ENCODE measurements at places on chromosomes 4 and X. TPM values are rescaled to one million over a fixed set of nuclear protein-coding genes. Genes with fewer than 3 reads are reported as not detected.

GATA1 gene
- not detected for total RNA-seq

PDE6B gene
- 15.1 TPM for total RNA-seq

ETDB gene
- not detected for total RNA-seq

NDP gene
- total RNA-seq: 0.78 TPM

FAM90A26 gene
- not detected for total RNA-seq

DNA sequence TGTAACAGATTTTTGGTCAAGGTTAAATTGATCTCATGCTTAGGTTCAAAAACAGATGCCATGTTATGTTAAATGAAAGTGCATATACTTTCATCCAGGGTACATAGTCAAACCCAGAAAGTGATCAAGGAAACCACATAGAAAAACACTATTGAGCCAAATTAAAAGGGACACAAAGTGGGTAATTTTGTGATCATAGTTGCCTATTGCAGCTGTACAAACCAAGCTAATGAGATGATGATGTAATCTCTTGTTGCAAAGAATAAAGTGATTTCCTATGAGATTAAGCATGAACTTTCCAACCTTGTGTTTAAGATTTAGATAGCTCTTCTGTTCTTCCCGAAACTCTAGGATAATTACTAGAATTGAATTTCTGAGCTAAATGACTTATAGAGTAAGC lies 20.2 kb upstream of the LIMCH1 start:
- DNase-seq: no peak

GRCh38 chrX:123408821-123409737 lies 225.0 kb downstream of the GRIA3 start:
- no peak for DNase-seq

DNA sequence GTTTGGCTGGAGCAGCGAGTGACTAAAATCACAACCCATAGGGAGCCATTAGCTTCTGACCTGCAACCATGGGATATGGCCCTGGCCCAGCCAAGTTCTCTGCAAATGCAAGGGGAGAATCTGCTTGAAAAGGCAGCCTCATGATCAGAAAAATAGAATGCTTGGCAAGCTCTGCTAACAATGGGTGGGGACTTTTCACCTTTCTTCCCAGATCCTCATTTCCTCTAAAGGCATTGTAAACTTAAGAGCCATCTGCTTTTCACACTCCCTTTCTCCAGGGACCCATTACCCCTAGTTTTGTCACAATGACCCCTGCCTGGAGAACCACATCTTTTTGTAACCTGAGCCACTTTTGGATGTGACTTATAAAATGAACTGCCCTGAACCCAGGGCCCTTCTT lies 104.3 kb downstream of the PARM1 start:
- no peak for DNase-seq

- DNase-seq: no peak
Observed at GRCh38 chr4:163901319-163901718, 406.8 kb downstream of the TMA16 start.

DNA sequence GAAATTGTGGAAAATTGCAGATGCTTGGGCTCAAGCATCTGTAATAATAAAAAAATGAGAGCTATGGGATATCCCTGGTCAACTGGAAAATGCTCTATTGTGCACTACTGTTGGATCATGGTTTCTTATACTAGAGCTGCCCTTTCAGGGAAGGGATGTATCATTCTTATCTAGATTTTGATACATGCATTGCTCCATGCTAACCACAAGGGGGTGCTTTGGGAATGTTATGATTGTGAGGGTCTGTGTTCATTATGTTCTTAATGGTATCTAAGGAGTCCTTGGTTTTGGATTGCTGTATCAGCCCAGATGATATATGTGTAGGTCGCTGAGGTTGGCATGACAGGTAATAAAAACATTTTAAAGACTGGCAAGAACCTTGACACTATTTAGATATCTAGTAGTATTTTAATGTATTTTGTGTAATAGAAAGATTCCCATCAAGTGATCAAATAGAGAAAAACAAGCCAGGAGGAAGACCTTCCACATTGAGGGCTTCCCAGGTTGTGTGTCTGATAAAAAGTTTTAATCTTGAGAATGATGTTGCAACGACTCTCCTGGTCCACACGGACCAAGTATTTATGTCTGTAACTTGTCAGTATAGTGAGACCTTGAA lies 49.2 kb upstream of the TLR2 start:
- DNase-seq: no peak

DNA sequence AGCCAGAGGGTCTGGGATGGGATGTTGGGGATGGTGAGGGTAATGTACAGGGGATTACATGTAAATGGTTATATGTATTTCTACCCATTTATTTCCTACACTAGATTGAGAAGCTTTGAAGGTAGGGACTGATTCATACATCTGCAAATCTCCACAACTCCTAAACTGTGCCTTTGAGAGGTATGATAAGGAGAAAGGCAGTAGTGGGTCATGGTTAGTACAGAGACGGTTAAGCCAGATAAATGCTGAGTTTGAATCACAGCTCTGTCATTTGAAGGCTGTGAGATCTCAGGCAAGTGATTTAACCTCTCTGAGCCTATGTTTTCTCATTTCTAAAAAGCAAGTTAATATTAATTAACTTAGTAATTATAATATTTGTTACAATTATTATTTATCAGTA lies 29.3 kb upstream of the IL21 start:
- DNase-seq: no peak

DNA sequence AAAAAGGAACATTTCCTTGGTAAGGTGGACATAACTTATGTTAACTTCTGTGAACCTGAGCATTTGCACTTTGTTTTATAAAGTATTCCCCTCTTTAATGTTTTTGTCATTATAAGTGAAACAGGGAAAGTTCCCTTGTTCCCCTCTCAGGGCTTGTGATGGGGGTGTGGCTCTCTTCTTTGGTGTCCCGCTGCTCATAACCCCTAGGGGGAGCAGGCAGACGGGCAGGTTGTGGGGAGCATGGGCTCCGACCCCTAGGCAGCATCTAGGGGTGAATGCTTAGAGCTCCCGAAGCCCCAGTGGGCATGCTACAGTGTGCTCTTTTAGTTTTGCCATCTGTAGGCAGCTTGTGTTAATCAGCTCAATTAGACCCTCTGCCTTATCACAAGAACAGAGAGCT lies 200.4 kb downstream of the DACH2 start:
- DNase-seq: no peak

HPGDS gene
- 4.4 TPM for total RNA-seq

POF1B gene
- 46.8 TPM for total RNA-seq

DNA sequence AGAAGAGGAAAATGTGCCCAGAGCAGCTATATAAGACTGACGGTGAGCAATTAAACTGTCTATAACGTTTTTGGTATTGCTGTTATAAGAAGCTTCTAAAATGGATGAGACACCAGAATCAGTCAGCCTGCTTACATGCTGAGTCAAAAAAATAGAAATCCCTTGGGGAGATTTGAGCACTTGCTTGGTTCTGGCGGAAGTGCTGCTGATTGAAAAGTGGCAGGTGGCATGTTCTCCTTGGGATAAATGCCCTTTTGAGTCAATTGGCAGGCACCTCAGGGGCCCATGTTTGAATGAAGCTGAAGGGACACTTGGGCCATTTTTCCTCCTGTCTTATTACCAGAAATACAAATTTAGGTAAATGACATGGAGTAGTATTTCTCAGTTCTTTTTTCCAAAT lies 148.7 kb downstream of the PTCHD1 start:
- no peak for DNase-seq

- no peak for DNase-seq
Observed at GRCh38 chr4:64559571-64559970, 150.3 kb upstream of the TECRL start.

- DNase-seq: no peak
Observed at GRCh38 chrX:6614506-6614905, 79.6 kb upstream of the VCX3A start.

GAGE12J gene
- total RNA-seq: not detected

DNA sequence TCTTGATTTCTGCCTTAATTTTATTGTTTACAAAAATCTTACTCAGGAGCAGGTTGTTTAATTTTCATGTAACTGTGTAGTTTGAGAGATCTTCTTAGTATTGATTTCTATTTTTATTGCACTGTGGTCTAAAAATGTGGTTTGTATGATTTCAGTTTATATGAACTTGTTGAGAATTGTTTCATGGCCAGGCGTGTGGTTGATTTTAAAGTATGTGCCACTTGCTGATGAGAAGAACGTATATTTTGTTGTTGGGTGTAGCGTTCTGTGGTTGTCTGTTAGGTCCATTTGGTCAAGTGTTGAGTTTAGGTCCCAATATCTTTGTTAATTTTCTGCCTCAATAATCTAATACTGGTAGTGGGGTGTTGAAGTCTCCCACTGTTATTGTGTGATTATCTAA lies 996.8 kb downstream of the PCDH19 start:
- no peak for DNase-seq

DNA sequence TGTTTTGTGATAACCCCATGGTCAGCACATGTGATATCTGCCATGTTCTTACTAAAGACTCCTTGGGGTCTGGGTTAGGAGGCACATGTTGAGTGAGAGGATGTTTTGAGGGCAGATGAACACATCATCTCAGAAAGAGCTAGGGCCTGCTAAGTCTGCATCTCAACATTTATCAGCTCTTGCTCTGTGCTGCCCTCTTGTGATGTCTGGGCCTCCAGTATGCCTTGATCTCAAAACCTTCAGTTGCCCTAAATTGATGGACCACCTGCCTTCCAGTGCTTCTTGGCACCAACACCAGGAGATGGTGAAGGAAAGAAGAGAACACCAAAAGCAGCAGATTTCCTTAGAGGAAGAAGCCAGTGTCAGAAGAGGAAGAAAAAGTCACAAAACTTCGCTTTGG lies 22.5 kb downstream of the MID1 start:
- DNase-seq: no peak

DNA sequence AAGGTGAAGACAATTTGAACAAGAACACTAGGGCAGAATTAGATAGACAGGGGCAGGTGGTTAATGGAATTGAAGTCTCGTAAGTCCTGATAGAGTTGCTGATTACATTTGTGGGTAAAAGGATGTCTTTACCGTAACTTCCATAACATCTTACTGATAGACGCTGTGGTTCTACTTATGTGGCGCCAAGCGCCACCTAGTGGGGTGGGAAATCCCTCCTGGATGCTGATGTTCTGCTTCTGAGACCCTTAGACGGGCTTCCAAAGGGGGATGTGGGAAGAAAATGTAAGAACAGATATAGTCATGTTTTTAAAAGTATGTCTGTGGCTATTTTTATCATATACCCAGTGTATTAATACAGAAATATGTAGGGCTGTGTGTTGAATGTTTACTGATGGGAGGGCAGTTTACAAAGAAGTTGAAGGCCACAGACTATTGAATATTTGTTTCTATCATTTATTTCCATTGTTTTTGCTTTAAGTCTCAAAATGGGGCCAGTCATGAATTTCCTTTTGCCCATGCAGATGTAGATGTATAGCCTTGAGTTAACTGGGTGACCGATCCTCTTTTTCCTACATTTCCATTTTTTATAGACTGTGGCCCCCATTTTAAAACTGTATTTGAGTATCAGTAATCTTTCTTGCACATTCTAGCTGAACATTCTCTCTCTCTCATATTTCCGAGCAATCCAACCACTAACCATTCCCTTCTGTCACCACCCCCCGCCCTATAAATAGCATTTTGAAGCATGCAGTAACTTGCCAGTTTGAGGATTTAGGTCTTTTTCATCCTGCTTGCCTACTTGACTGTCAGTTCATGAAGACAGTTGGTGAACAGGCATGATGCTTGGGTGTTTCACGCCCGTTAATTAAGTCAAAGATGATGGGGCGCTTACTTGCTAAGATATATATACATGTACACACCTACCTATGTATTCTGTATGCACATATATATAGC lies 12.1 kb upstream of the TLR8 start:
- DNase-seq: no peak

GSX2 gene
- total RNA-seq: not detected

DNA sequence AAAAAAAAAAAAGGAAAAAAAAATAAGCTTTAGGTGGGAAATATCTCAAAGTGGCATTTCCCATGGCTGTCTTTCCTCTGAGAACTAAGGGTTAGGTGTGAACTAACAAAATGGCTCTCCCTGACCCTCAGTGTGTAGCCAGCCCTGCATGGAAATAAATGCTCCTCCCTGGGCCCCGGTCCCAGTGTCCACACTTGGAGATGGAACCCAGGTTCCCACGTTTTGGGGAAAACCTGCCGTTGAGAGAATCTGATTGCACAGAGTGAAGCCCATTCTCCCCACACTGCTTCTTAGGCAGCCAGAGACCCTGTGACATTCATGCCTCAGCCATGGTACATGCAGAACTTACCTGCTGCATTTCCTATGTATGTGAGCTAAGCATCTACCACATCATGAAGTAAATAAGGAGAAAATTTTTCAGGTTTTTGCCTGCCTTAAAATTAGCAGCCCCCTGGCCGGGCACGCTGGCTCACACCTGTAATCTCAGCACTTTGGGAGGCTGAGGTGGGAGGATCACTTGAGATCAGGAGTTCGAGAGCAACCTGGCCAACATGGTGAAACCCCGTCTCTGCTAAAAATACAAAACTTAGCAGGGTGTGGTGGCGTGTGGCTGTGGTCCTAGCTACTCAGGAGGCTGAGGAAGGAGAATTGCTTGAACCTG lies 34.5 kb downstream of the HTT-AS start:
- DNase-seq: no peak

DNA sequence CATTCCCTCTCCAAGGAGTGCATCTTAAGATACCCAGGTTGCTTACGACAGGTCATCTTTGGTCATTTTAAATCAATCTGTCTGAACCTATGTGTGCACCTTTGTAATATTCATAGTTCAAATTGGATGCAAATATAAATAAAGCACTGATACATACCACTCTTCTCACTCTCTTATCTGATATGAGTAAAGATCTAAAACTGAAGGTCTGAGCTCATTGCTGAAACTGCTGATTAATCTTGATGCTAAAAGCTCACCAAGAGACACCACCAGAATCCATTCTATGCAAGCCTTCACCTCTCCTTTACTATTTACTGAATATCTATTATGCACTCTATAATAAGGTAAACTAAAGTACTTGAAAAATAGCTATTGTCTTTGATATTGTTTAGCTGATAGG lies 16.6 kb downstream of the HSD17B13 start:
- DNase-seq: no peak

DNA sequence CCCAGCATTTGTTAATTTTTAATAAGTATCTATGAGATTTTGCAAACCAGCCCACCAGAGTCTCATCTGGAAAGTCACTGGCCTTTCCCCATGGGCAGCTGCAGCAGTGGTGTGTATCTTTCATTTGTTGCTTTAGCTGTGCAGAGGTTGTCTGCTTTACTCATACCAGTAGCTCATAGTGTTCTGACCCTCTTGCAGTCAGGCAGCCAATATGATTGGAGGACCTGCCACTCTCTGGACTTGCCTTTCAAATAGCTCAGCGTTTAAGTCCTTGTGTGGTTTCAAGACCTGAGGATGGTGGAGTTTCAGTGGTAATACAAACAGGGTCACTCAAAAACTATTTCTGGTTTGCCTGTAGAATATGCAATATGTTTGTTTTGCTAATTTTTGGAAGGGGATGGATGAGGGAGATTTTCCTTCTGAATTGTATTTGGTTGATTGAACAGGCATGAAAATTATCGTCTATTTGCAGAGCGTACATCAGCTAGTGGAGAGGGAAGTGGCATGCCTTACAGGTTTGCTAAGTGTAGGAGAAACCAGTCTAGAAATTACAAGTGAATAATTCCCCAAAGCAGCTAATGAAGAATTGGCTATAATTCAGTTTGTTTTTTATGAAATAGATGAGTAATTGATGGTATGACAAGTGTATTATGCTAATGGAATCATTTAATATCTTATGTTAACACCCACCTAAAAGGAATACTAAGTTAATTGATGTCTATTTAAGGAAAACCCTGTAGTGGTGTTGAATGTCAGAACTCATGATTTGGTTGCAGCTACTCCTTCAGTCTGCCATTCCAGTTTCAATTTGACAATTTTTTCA lies 8.9 kb downstream of the POLA1 start:
- no peak for DNase-seq

- no peak for DNase-seq
Observed at GRCh38 chrX:11579636-11580600, 85.8 kb downstream of the ARHGAP6 start.

- no peak for DNase-seq
Observed at GRCh38 chr4:176444741-176445140, 125.0 kb downstream of the SPCS3 start.

All from ureter (tissue), 1 donor.